Stimulated activated CD4-positive, alpha-beta T cell treated with anti-CD3 and anti-CD28 coated beads, Interleukin-1b, Interleukin-23, amount 100 ng/mL, for 1 hour (primary cell): ENCODE measurements at places on chromosomes 5 and 9.
A peak's percentile ranks its signal among the peaks of the same experiment; 100 is the strongest.

DNA sequence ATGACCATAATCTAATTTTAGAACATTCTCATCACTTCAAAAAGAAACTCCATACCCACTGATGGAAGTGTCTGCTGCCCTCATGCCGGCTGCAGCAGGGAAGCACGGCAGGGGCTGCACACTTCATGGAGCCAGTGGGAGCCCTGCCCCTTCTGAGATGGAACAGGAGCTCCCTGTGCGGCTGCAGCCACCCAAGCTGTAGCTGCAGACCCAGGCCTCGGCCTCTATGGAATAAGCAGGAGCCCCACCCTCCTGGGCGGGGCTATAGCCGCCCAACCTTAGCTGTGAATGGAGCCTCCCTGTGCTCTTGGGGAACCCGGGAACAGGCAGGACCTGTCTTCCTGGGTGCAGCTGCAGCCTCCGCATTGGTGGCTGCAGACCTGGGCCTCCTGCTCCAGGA is 128.5 kb downstream of the NUDT12 start:
- no peak for DNase-seq

- DNase-seq: no peak
These were observed 405.2 kb downstream of the ZNF608 start for GRCh38 chr5:124341066-124341858.

DNA sequence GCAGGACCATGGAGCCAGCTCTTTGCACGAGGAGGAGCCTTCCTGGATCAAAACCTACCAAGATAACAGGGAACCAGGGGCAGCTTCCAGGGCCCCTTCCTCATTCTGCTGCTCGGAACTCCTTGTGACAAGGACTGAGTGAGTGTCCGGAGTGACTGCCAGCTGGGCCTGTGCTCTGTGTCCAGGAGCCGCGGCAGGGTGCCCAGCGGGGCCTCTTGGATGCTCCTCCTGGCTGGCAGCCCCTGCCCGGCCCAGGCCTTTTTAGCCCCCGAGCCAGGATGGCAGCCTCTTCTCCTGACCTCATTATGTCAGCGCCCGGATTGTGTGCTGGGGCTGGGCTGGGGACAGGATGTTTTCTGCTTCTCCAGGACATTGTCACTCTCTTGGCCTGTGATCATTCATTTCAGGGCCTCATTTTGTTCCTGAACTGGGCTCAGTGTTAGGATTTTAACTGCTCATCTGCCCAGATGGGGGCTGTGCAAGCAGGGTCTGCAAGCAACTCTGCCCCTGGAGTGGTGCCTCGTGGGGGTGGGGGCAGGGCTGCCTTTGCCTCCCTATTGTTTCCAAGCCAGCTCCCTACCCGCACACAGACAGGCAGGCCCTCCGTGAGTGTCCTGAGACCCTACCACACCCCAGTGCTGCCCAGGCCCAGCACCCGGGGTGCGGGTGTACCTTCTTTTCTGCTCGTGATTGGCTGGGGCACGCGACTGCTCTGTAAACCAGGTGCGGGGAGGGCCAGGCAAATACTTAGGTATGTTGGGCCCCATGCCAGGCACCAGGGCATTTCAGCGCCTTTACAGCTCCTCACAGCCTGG is 161.6 kb downstream of the COL23A1 start:
- no peak for DNase-seq

GRCh38 chr5:67166460-67167285 is 29.9 kb downstream of the CD180 start:
- DNase-seq: peak; percentile 45

- DNase-seq: no peak
These were observed 118.3 kb downstream of the PIK3R1 start for GRCh38 chr5:68333649-68334552.

DNA sequence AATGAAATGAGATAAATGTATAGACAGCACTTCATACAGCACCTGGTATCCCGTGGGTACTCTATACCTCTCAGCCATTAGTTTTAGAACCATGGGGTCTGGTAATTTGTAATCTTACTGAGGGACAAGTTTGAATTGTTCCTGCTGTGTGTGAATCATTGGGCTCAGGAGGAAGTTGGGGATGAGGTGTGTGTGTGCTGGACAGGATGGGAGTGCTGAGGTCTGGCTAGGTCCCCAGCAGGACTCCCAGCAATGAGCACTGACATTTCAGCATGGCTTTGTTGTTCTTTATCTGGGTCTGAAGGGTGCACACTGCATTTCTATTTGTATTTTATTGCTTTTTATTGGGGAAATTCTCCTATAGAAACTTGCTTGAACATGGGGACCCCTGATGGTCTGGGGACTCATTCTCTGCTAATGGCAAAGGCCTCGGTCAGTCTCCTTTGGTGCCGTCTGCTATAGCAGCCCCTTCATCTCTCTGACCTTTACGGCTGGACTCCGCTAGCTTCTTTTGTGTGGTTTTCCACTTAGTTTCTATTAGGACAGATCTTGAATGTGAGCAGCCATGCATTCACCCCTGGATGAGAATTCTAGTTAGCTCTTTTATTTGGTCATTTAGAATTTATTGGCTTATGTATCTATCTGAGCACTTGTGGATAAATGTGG is 98.1 kb downstream of the SREK1 start:
- no peak for DNase-seq

DNA sequence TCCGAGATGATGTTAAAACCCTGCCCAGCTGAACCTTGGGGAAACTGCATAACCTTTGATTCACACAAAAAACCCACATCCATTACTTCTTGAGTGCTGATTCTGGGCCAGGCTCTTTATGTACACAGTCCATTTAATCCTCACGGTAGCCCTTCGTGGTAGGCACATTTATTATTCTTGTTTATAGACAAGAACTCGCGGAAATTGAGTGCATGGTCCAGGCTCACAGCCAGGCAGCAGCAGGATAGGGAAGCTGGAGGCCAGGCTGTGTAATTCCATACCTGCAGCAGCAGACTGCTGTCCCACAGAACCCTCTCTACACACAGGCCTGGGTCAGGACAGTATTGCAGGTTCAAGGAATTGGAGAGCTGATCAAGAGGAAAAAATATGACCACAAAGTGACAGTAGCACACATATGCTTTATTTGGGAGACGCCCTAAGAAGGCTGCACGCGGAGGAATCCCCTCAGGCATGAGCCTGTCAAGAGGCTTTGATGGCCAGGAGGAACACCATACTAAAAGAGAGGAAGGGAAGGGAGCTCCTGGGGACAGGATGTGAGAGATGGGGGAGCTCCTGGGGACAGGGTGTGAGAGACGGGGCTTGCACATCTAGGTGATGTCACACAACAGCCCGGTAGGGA is 28.4 kb upstream of the FAM120A start:
- no peak for DNase-seq
